ENCODE measurements at places on chromosomes 7 and 10.

- no peak for DNase-seq
Measured at GRCh38 chr7:68309271-68309670, 1289.0 kb upstream of the AUTS2 start.

DNA sequence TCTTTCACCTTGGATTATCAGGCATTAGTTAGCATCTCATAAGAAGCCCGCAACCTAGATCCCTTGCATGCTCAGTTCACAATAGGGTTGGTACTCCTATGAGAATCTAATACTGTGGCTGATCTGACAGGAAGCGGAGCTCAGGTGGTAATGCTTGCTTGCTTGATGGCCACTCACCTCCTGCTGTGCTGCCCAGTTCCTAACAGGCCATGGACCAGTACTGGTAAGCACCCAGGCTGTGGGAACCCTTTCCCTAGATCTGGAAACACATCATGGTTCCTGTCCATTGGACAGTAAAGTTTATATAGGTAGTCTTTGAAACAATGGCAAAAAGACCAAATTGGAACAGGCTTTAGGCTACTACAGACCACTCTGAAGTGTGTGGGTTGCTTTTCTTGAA, 9.4 kb upstream of the CTTNBP2 start:
- DNase-seq: no peak

GRCh38 chr7:50197549-50197948, 104.5 kb upstream of the ZPBP start:
- peak; percentile 33 for DNase-seq

- DNase-seq: no peak
Measured at GRCh38 chr10:30026578-30026977, 32.8 kb downstream of the JCAD start.

- DNase-seq: no peak
Measured at GRCh38 chr7:135553346-135553745, 4.4 kb upstream of the NUP205 start.

GRCh38 chr7:129073204-129073603, 18.3 kb upstream of the TNPO3 start:
- DNase-seq: no peak

GRCh38 chr10:63105225-63106110, 27.7 kb upstream of the NRBF2 start:
- DNase-seq: no peak

- DNase-seq: no peak
Measured at GRCh38 chr7:25495342-25496250, 267.3 kb upstream of the NPVF start.

DNA sequence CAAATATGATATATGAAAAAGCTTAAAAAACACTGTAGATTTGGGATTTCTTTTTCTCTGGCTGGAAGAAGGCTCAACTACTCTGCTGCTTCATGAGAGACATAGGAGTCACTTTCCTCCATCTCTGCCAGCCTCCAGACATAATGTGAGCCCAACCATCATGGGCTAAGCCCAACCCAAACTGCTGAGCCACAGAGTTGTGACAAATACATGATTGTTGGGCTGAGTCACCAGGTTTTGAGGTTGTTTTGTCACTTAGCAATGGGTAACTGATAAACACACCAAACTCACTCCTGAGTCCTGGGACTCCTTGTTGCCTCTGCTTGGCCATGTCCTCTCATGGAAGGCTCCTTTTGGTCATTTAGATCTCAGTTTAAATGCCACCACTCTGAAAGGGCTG, 381.8 kb upstream of the FZD8 start:
- no peak for DNase-seq

DNA sequence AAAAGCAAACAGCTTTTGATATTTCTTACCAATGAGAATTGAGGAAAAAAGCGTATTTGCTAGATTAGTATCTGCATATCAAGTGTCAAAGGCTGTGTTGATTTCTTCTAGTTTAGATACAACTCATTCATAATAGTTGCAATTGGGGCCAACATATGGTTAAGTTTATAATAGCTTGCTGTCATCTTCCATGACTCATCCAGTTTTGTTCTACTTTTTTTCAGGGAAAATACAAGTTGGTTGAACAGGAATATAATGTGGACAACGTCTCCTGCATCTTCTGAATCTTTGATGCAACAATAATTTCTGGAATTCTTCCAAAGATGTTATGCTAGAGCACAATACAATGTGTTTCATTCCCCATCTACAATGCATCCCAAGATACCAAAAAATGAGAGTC, 182.0 kb downstream of the THSD7A start:
- DNase-seq: no peak

DNA sequence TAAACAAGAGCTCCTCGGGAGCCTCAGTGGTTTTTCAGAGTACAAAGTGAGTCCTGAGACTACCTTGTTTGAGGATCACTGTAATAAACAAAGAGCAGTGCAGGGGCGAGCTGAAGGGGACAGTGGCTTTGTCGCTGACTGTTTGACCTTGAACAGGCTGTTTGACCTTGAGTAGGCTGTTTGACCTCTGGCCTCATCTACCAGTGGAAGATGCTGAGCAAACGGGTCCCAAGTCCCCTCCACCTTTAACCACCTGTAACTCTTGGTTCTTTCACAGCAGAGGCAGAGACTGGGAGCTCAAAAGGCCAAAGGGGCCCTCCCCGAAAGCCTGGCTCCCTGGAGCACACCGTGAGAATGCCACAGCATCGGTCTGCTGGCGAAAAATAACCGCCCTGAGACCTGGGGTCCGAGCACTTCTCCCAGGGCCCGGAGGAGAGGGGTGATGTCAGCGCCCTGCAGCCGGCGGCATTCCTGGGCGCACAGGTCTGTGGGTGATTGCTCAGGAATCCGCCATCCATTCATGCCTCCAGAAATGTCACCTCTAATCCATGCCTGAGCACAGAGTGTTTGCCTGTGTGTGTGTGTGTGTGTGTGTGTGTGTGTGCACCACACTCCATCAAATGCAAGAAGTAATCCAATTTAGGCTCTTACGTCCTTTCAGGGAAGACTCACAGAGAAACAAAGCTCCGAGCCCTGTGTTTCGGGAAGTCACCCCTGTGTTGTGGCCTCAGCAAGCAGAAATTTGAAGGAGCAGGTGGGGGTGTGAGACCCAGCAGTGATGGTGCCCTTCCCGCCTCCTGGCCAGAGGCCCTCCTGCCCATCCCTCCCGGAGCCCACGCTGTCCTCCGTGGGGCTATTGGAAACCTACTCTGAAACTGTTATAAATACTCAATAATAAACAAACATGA, 66.5 kb downstream of the ASB13 start:
- no peak for DNase-seq

DNA sequence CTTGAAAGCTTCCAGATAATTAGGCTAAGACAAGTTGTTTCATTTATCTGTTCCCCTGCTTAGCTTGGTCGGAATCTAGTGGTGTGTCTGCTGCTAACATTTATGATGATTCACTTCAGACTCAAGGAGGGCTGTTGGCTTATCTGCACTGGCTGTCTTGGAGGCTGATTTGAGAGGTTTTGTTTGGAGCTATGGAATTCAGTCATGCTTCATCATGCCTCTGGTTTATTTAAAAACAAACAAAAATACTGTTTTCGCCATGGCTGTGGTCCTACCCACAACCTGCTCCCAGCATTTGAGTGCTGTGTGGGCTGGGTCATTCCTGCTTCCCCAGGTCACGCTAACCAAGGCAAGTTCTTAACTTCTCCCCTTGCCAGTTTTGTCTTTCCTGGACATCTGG, 11.7 kb upstream of the ARPC1B start:
- DNase-seq: no peak

GRCh38 chr7:158581440-158582088, 6.1 kb downstream of the PTPRN2 start:
- DNase-seq: no peak

DNA sequence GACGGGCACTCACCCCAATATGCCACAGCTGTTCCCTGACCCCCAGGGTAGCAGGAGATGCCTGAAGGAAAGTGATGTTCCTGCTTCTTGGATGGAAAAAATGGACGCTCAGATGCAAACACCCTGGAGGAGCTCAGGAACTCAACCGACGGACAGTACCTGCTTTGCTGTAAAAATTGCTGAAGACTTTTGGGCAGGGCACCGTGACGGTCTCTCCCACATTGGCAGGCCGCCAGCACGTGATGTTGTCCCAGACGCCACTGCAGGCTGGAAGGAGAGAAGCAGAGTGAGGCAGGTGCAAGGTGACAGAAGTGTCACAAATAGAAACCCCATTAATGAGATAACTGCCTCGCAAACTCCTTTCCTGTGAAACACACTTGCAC, 35.0 kb downstream of the VIPR2 start:
- no peak for DNase-seq

- no peak for DNase-seq
Measured at GRCh38 chr10:108624052-108624451, 1299.3 kb downstream of the XPNPEP1 start.

DNA sequence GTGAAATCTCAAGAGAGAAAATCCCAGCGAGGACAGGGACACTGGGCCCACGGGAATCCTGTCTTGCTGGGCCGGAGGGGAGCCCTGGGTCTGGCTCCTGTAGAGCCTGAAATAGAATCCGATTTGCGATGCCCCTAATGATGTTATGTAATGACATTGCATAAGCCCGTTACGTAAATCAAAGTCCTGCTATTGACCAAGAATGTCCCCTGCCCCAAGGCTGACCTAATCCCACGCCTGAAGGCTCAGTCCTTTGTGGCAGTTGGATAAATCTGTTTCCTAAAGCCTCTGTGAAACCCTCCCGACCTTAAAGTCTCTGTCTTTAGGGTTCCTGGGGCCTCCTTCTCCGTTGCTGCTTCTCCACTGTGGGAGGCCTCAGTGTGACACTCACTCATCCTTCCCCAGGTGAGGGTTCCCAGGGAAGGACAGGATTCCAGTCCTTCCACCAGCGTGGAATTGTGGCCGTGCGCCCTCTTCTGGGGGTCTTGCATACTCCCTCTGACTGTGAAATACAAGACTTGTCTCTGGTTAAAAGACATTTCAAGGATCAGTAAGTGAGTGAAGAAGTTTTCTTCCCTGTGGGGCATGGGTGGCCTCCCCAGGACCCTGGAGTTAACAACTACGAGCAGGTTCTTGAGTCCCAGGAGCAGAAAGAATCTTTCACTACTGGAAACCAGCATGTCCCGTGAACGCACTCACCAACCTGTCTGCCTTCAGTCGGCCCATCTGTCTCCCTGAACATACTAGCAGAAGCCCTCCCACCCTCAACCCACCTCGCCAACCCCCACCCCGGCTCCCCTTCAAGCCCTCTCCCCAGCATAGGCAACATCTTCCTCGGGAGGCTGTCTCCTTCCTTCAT, 19.8 kb downstream of the ZNF467 start:
- no peak for DNase-seq

DNA sequence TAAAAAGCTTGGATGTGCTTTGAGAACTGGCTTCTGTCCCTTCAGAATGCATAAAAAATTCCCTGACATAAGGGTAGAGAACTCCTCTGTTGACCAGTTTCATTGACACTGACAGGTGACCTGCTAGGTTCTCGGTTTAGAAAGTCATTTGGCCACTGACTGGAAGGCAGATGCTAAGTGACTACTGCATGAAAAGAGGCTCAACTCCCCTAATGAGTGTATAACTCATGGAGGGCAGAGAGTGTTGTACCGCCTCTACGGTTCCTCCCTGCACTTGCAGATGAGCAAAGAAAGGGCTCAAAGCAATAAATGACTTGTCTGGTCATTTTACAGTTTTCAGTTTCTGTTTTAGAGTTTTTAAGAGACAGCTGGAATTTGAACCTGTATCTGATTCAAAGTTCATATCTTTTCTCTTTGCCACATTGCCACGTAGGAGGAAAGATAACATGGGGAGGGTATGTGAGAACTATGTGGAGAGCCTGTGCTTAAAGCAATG, 2.9 kb upstream of the FGL2 start:
- DNase-seq: no peak

GRCh38 chr7:28981161-28981465, 23.0 kb upstream of the TRIL start:
- no peak for DNase-seq

- DNase-seq: no peak
Measured at GRCh38 chr7:47901542-47901941, 46.7 kb downstream of the PKD1L1 start.

GRCh38 chr10:116886772-116887171, 37.5 kb downstream of the ENO4 start:
- no peak for DNase-seq

DNA sequence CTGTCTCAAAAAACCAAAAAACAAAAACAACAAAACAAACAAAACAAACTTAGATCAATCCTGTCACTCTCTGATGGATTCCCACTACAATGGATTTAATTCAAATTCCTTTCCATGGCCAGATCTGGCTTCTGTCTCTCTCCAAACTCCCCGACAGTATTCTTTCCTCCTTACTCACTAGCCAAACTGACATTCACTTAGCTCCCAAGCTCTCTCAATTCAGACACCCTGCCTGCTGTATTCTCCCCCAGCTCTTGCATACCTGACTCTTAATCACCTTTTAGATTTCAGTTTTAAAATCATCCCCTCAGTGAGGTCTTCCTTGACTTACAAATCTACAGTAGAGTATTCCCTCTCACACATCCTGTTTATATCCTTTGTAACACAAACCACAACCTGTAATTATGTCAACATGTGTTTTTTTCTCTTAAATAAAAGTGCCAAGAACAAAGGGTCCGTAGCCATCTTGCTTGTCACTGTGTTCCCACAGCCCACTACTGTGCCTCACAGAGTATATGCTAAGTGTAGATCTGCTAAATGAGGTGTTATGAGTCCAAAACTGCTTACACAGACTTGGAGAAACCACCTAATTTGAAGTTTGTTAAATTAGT, 14.4 kb downstream of the HERPUD2 start:
- no peak for DNase-seq

DNA sequence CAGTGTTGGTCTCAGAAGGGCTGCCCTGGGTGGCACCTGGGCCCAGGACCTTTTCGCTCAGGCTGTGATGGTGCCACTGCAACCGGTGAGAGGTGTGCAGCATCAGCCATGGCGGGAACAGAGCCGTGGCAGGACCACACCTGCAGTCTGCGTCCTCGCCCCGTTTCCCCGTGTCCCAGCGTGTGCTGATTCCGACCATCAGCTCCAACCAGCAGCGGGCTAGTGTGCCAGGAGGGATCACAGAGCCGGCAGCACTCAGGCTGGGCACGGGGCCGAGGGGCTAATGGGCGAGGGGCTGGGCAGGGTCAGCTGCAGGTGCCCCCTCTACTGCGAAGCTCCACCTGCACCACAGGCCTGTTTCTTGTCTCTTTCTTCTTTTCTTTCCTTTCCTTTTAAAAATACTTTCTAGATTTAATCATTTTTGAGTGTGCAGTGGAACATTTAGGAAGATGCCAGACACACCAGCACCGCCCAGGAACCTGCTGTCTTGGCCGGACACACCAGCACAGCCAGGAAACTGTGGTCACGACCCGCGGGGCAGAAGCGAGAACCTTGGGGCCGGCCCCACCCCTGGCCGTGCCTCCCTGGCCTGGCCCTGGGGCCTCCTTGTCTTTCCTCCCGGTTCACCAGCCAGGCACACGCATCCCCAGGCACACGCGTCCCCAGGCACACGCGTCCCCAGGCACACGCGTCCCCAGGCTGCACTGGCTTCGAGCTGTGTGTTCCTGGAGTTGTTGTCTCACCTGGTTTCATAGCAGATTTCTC, 34.6 kb downstream of the ADGRA1 start:
- no peak for DNase-seq
